ENCODE measurements at places on chromosomes 3 and 15.

DNA sequence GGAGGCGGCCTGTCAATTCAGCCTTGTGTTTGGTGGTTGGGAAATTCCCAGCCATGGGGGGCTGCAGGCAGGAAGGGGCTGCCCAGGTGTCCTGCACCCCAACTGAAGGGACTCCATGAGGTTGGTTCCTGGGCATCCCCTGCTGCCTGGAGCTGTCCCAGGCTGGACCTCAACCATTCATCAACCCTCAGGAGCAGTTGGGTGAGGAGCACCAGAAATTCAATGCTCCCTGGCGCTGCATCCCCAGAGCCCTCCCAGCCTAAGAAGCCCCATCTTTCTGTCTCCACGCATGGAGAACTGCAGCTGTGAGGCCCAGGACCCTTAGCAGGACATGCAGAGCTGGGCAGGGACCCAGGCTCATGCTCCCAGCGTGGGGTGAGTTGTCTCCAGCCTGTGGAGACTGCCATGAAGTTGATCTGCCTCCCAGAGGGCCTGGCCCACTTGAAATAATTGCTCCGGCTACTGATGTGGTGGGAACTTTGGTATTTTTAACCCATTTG is 8.0 kb upstream of the SEMA3B start:
- DNase-seq = no peak

DNA sequence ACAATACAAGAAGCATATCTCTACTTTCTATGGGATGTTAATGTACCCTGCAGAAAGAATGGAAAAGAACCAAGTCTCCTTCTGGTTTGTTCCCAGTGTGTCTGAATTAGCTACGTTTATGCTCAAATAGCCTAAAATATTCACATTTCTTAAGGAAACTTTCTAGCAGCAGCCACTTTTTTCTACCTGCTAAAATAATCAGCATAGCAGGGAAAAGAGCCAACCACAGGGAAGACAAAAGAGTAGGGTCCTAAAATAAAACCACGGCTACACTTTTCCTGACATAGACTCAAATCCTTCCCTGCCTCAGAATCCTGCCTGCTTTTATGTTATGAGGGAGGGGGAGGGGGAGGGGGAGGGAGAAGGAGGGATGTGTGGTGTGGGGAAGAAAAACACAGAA is 136.7 kb downstream of the GBE1 start:
- DNase-seq = no peak

- DNase-seq = no peak
Observed at GRCh38 chr3:65408531-65409175, 630.1 kb downstream of the MAGI1 start.

DNA sequence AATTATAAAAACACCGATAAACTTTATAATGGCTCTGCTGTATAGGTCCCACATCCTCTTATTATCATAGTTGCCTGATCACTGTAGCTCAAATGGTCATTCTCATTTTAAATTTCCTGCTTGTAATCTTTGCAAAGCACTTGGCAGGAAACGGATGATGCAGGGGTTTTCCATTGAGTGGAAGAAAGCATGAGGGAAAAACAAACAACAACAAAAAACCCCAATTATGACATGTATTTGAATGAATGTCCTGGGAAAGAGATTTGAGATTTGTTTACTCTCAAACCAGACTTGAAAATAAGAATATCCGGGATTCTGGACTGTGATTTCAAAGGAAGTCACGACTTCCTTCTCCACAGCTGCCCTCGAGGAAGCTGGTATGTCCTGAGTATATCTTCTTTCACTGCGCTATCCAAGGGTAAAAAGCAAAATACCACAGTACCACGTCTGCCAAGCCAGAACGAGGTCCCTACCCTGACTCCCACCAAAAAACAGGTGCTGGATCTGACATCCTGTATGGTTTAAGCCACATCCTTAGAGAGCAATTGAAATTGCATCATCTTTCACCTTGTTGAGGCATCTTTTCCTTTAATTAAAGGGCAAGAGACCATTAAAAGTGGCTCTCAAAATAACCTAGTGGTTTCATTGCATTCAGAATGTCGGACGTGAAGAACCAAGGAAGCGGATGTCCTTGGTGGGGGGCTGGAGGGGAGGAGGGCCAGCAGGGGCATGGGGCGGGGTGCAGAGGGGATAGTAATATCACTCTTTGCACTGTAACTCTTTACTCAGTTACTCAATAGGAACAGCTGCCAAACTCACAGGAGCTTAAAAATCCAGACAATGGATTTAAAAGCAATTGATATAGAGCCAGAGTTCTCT is 13.5 kb upstream of the TIPIN start:
- no peak for DNase-seq

Measured in left colon (tissue), 2 donors.